Adrenal gland (tissue), 19 donors: ENCODE measurements at places on chromosomes 7 and 10. TPM values are rescaled to one million over a fixed set of nuclear protein-coding genes. Genes with fewer than 3 reads are reported as not detected.

- no peak for DNase-seq
Observed at GRCh38 chr10:70906031-70906783, 17.8 kb upstream of the PCBD1 start.

- no peak for DNase-seq
Observed at GRCh38 chr7:30172451-30172850, 37.7 kb downstream of the MTURN start.

- DNase-seq: peak; percentile 47
Observed at GRCh38 chr10:86681047-86681446, 12.7 kb downstream of the LDB3 start.

GRCh38 chr10:125722811-125723210, 3.3 kb downstream of the EDRF1 start:
- no peak for DNase-seq

- DNase-seq: no peak
Observed at GRCh38 chr7:116938678-116939077, 14.6 kb upstream of the ST7 start.

Gene ERVW-1
- not detected for total RNA-seq

Gene TBRG4
- 65.8 TPM for total RNA-seq

GRCh38 chr10:74912682-74913081, 86.3 kb downstream of the KAT6B start:
- DNase-seq: no peak

Gene WNT8B
- not detected for total RNA-seq

DNA sequence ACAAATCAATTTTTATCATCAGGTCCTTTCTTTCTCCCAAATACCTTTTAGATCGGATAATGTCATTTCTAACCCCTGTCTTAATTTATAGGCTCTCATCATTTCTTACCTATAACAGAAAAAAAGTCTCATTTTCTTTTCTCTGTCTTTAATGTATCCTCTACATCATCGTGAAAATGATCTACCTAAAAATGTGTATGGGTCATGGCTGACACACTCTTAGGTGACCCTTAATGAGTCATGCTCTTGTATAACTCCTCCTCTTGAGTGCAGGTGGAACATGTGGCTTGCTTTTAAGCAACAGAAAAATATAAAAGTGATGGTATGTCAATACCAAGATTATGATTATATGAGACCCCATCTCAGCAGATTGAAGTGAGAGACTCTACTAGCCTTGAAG, 139.4 kb downstream of the SEMA3C start:
- DNase-seq: no peak

GRCh38 chr10:116101616-116102315, 171.2 kb downstream of the GFRA1 start:
- DNase-seq: no peak

GRCh38 chr10:75974080-75974479, 542.7 kb downstream of the LRMDA start:
- DNase-seq: no peak

DNA sequence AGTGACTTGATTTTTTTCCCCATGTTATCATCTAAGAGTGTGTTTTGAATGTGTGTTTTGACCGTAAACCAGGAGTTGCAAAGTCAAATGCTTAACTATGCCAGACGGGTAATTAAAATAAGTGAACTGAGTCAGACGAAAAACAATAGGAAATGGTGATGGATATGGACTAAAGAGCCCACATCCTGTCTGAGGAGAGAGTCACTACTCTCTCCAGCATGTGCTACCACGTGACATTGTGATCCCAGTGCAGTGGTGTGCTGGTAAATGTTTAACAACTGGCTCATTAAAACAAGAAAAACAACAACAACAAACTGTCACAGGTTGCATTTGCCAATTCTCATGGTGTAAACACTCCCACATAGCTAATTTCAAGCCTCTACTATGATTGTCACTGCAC, 164.3 kb downstream of the SUGCT start:
- DNase-seq: no peak

DNA sequence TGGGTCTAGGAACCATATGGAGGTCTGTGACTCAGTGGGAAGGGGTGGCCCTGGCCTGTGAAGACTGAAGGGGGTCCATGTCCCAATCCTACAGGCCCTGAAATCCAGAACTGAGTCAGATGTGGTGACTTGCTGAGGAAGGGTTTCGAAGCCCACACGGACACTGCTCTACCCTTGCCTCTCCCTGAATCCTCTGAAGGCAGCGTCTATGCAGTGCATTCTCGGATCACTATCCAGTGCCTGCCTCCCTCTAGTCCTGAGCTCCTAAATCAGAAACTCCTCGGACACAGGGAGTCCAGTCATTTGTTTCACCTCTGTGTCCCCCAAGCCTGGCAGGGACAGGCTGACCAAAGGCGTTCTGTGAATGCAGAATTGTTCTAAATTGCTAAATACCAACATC, 25.4 kb upstream of the TMEM72 start:
- no peak for DNase-seq

DNA sequence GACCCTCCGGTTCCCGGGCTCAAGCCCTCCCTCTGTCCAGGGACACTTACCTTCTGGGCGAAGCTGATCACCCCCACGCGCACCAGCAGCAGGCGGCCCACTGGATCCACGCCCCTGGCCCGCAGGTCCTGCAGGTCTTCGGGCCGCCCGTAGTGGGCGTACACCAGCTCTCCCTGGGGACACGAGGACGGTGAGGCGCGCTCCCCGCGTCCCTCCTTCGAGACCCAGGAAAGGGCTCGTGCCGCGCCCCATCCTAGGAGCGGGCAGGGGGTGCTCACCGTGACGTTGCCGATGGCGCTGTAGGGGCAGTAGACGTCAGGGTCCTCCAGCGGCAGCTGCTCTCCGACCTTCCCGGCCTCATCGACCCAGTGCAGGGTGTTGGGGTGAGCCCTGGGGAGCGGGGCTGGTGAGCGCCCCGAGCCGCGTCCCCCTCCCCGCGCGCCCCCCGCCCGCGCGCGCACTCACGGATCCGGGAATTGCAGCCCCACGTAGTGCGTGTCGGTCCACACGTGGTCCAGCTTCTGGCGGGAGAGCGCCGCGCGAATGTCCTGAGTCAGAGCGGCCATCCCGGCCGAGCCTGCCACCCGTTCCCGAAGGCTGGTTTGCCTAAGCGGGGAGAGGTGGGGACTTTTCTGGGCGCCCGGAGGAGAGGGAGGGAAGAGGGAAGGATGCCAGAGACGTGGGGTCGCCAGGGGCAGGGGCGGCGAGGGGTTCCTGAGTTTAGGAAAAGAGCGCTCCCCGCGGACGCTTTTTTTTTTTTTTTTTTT, 8.2 kb downstream of the TFR2 start:
- DNase-seq: peak; percentile 49

Gene GDF2
- not detected for total RNA-seq

Gene TMEM130
- 23.5 TPM for total RNA-seq

GRCh38 chr10:77082601-77083252, 554.9 kb downstream of the KCNMA1 start:
- no peak for DNase-seq

Gene DGKI
- 1.8 TPM for total RNA-seq

Gene EZH2
- 3.1 TPM for total RNA-seq

DNA sequence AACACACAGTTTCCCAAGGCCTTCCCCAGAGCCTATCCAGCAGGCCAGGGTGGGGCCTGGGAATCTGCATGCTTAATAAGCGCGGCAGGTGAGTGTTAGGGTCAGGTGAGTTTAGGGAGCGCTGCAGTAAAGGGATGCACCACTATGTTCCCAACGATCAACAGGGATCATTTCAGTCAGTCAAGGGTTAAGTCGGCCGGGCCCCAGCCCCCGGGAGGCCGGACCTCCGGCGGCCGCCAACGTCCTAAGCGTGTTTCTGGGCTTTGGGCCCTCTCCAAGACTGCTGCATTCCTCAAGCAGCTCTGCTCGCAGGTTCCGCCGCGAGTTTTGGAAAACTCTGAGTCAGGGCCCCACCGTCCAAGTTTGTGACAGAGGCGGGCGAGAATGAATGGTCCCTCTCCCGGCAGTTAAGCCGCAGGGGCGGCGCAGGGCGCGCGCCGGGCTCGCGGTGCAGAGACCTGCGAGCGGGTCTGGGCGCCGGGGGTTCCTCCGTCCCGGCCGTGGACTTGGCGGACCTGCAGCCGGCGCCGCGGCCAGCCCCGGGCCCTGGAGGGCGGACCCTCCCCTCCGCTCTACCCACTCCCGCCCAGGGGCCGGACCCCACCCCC, 81.6 kb downstream of the ARHGAP22 start:
- DNase-seq: peak; percentile 92

DNA sequence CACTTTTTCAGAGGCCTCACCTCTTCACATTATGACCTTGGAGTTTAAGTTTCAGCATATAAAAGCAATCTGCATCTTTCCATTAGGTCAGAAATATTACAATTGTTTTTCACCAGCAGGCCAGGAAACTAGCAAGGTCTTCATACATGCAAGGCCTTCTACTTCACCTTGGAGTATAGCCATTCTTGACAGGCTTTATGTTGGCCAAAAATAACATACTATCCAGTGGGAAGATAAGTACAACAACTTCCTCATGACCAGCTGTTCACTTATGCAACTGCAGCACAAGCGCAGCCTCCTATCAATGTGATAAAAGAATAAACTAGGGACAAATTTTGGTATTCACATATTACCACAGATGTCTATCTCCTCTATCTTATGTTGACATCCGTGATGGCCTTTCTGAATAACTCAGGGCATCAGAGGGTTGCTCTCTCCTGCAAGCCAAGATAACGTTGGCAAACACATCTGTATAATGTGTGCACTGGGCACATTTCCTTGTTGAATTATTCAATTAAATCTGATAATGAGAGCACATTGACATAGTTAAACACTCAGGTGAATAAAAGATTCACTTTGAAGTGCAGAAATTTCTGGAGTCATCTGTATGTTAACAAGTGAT, 239.8 kb downstream of the FZD1 start:
- DNase-seq: no peak

Gene PMS2
- 7.3 TPM for total RNA-seq

- DNase-seq: no peak
Observed at GRCh38 chr10:121322046-121322445, 276.2 kb downstream of the FGFR2 start.

- no peak for DNase-seq
Observed at GRCh38 chr10:130175074-130175473, 38.9 kb downstream of the GLRX3 start.

Gene RBM48
- 10.0 TPM for total RNA-seq

DNA sequence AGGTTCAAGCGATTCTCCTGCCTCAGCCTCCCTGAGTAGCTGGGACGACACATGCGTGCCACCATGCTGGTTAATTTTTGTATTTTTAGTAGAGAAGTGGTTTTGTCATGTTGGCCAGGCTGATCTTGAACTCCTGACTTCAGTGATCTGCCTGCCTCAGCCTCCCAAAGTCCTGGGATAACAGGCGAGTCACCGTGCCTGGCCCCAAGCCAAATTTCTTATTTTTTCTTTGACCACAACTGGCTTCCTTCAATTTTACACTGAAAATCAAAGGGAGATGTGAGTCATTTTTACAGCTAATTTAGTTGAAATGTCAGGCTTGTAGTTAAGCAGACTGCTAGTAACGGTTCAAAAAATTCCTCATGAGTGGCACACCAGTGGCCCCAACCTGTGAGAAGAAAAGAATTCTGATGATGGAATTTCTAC, 7.8 kb downstream of the RNF216 start:
- DNase-seq: peak; percentile 61

Gene NPSR1
- not detected for total RNA-seq

GRCh38 chr10:87696922-87697745, 37.5 kb downstream of the PAPSS2 start:
- DNase-seq: no peak

DNA sequence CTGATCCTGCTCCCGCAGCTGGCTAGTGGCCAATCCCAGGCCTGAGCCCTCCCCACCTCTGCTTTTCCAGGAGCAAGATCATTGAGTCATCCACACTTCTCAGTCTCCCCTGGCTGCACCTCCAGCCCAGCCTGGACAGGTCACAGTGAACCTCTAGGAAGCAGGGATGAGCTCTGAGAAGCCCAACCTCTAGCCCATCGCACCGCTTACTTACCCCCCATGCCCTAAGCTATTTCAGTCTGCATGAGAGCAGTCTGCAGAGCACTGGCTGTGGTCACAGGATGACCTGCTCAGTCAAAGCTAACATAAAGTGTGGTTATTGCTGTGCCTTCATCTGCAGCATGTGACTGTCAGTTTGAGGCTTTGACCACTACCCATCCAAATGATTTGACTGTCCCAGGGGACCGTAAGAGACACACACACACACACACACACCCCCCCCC, 129.2 kb downstream of the SORBS1 start:
- DNase-seq: no peak

GRCh38 chr7:17134786-17135185, 163.7 kb upstream of the AHR start:
- no peak for DNase-seq

DNA sequence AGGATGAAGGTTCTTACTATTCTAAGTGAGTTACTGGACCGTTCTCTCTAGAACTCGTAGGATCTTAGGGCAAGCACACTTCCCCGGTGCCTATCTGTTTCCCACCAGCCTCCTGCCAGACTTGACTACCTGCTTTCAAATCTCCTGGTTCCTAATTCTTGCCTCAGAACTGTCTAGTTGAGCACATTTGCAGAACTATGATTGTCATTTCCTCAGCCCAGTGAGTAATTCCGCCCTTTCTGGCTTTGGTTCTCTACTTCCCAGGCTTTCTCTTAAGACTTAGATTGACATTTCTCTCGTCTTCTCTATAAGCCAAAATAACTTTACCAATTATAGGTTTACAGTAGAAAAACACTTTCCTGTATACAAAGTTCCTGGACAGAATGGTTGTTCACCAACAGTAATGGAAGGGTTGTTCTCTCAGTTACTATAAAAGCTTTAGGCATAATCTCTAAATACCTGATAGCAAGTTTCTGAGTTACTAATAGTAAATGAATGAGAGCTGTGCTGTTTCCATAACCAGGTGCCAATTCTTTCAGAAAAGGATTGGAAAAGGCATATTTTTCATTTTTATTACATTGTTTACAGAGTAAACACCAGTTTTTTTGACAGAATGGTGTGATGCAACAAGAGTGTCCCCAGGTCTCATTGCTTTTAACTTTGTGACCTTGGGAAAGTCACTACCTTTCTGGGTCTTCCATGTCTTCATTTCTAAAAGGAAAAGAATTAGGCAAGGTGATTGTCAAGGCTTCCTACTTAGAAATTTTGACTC, 41.1 kb downstream of the PLEKHA8 start:
- DNase-seq: no peak
